ENCODE measurements at places on chromosomes 6 and 20. TPM values are rescaled to one million over a fixed set of nuclear protein-coding genes. Genes with fewer than 3 reads are reported as not detected.

DNA sequence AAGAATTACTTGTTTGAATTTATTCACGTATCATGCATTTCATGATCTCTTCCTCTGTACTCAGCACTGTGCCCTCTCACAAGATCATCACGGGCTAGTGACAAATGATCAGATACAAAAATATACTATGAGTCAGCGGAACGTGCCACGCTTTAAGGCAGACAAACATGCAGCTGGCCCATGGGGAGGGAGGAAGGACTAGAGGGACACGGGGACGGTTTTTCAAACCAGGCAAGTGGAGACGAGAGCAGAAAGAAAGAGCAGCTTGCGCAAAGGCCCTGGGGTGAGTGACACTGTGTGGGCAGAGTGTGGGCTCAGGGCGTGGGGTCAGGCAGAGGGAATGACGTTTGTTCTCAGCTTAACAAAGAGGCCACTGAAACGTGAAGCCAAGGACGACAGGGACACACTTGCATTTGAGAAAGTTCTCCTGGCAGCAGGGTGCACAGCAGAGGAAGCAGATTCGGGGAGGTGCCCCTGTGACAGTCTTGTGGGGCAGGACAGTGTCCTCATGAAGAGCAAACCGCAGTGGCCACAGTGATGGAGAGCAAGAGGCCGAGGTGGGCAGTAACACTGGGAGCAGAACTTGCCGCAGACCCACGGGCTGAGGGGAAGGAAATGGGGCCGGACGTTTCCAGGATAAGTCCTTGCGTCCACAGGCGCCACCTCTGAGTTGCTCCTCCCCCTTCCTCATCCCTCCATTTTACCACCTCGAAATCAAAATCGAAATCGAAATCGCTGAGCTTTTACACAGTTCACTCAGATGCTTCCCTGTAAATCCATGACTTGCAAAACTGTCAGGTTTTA lies 6.9 kb upstream of the RPS6KA2 start:
- no peak for DNase-seq

- peak; percentile 68 for DNase-seq
Observed at GRCh38 chr20:51500311-51500710, 42.2 kb downstream of the NFATC2 start.

MEP1A gene
- not detected for total RNA-seq

DNA sequence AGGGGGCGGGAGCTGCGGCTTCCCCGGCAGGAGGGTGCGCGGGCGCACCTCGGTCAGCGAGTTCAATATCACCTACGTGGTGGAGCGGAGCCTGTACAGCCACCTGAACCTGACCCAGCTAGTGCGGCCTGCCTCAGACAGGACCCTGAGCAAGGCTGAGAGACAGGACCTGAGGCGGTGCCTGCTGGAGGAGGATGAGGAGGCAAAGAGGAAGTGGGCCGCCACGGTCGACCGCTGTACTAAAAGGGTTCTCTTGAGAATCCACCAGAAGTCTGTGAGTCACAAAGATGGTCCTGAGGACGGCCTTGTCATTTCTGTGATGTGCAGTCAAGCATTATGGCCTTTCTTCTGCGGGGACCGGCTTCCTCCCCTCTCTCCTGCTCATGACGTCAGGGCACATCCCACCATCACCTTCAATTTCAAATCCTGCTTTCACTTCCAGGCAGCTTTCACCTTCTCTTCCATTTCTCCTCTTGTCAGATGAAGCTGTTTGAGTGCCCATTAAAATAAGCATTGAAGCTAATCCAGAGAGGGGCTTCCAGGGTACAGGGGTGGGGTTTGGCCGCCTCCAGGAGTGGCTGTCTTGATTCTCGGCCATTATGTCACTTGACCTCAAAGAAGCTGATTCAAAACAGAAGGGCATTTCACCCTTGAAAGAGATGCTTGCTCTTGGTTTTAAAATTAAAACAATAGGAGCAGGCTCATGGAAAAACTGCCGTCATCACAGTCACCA lies 177.6 kb downstream of the SASH1 start:
- no peak for DNase-seq

CFAP61 gene
- total RNA-seq, result not detected

DNA sequence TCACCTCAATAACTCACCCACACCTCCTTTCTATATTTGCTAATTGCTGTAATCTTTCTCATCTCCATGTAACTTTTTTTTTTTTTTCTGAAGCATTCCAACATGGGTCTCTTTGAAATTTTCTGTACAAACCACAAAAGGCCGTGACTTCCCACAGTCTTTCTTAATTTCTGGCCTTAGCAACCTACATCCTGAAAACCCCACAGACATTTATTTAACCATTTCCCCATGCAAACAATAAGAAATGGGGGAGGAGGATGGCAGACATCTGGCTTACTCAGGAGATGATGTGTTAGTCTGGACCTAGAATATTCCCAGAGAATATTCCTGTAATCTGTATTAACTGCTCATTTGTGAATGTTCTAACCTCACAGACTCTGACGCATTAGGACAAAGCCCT lies 57.6 kb downstream of the MEP1A start:
- no peak for DNase-seq

DNA sequence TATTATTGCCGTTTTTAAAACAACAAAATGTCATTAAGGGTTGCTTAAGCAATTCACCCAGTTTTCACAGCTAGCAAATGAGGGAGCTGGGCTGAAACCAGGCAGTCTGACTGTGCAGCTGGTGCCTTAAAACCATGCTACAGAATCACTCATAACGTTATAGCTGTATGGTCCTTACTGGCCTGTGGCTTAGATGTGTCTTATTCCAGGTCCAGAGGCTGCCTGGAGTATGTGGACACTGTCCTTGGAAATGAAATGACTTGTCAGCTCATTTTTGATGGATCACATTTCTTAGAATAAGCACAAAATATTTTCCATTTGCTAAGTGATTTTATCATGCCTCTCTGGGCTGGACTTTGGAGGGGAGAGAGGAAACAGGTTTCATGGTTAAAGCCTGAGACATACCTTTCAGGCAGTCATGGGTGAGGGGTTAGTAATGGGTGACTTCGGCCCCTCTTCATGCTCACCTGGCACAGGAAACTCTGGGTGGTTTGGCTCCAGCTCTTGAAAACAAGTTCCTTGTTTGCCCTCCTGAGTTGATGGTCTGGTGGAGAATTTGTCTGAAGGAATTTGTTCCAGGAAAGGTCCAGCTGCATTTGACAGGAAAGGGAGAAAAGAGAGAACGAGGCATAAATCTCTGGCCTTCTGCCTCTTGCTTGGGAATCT lies 823.2 kb downstream of the DHX35 start:
- DNase-seq, result no peak

ANKRD66 gene
- total RNA-seq, result not detected

- DNase-seq, result no peak
Observed at GRCh38 chr20:4905613-4906012, 95.7 kb downstream of the SLC23A2 start.

DNA sequence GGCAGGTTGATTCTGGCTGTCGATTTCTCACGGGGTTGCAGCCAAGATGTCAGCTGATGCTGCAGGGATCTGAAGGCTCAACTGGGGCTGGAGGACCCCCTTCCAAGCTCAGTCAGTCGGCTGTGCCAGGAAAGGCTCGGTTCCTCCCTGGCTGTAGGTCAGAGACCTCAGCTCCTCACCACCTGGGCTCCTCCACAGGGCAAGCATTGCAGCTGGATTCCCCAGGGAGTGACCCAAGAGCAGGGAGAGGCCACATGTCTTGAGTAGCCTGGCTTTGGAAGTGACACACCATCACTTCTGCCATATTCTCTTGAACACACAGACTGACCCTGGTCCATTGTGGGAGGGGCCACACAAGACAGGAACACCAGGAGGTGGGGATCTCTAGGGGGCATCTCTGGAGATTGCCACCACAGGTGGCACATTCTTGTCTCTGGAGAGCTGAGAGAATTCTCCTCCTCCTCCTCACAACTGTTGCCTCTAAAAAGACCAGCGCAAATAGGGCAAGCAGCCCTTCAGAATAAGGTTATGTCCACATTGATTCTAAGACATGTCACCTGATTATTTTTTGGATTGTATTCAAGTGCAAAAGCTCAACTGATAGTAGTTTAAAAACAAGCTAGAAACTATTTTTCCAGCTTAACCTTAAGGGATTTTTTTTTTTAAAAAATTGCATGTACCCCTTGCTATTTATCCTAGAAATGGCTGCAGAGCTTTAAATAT lies 270.5 kb downstream of the NRN1 start:
- no peak for DNase-seq

DNA sequence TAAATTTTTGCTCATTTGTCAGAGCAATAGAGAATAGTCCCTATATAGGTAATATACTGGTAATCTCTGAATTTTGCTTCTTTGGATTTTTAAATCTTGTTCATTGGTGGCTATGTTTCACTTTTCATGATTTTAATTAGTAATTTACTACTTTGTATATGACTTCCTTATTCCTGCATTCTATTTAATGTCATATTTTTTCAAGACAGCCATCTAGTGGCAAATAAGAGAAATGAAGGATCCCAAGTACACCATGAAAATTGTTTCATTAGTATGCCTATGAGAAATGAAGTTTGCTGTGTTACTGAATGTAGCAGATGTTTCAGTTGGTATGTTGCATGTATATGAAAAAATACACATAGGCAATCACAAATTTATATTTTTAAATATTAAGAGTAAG lies 82.4 kb downstream of the ZNF292 start:
- no peak for DNase-seq

RIMS1 gene
- total RNA-seq, result not detected

AIF1 gene
- 26.1 TPM for total RNA-seq

PLAGL1 gene
- 16.3 TPM for total RNA-seq

DNA sequence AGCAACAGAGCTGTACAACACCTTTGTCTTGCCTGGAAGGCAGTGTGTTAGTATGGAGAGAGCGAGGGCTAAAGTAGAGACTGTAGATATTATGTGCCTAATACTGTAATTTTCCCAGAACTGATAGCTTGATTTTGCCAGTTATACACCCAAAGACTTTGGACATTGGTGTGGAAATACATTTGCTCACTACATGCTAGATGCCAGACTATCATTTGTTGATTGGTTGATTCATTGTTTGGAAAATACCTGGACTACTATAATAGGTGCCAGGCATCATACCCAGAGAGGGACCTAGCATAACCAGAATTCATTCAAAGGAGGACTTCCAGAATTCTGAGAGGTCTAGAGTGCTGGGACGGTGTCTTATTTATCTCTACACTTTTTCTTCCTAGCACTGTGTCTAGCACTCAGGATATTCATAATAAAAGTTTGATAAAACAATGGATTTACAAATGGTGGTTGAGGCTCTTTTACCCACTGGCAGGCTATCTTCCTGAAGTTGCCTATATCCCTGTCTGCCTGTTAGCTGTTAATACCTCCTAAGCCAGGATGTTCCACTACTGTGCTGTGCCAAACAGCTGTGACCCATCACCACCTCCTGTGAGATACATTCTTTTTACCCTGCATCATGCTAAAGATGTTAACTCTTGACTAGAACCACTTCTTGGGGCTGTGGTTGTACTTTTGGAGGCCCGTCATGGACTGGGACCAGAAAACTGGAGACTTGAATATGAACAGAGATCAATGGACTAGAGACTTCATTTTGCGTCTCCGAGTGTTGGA lies 72.2 kb upstream of the FUCA2 start:
- DNase-seq, result no peak

STMND1 gene
- not detected for total RNA-seq

- no peak for DNase-seq
Observed at GRCh38 chr20:19588732-19589131, 169.3 kb upstream of the RIN2 start.

DNA sequence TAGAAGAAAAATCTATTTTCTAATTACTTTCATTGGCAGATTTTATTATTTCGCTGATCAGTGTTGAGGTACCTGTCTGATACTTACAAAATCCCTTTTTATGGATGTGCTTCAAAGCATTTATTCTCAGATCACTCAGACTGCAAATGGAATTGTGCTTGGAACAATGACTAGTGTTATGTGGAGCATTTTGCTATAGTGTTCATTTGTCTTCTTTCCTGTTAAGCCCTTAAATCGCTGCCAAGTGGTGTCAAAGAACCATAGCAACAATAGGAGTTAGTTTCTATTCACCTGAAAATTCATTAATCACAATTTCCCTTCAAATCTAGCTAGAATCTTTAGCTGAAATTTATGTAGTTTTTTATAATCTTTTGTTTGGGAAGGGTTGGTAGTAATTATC lies 29.8 kb downstream of the SMPDL3A start:
- no peak for DNase-seq

DNA sequence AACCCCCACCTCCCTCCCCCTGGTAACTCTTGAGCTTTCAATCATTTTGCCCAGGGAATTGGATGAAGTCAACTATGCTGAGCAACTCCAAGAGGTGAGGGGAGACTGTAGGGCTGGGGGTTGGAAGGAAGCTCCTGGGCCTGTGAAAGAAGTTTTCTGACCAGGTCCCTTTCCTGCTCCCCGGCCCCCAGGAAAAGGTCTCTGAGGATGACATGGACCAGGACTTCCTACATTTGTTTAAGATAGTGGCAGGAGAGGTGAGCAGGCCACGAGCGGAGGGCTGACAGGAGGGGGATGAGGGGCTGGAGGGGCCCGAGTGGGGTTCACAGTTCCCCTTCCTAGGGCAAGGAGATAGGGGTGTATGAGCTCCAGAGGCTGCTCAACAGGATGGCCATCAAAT lies 21.8 kb downstream of the CAPN11 start:
- DNase-seq, result no peak

- DNase-seq, result no peak
Observed at GRCh38 chr6:44504301-44504791, 116.8 kb downstream of the CDC5L start.

- DNase-seq, result no peak
Observed at GRCh38 chr6:158158123-158158522, 9.9 kb downstream of the SERAC1 start.

TRIM10 gene
- total RNA-seq, result 0.36 TPM

DNA sequence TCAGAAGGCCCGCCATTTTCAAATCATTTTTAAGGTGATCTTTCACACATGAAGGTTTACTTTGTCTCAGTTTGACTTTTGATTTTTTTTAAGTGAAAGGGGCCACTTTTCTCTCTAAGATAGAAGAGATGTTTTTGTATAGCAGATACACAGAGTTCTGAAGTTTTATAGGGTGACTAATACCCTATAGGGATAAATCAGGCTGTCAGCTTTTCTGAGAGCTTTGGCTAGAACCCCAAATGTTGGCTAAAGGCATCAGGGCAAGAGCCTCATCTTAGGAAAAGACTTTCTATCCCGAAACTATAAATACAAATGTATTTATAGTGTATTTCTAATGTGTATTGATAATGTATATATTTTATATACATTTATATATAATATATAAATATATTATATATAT lies 181.4 kb downstream of the TBX18 start:
- DNase-seq, result no peak

- DNase-seq, result no peak
Observed at GRCh38 chr6:37122861-37123260, 47.1 kb upstream of the PIM1 start.

- DNase-seq, result no peak
Observed at GRCh38 chr6:65186826-65187225, 520.2 kb downstream of the EYS start.

GSTA3 gene
- total RNA-seq, result not detected

GRCh38 chr6:7912024-7912423 lies 1.4 kb upstream of the TXNDC5 start:
- DNase-seq, result no peak

DNA sequence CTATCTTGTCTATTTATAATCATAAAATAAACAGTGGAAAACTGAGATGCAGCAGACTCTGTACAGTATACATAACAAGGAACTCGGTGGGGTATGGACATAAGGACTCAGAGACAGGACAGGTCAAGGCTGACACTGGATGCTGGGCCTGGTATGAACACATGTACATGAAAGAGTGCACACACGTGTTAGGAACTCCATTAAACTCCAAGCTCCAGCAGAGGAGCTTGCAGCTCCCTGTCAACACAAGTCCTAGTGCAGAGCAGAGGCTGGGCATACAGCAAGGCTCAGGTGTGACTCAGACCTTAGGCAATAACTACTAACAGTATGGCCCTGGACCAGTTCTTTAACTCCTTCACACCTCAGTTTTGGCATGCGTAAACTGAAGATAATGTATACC lies 17.1 kb downstream of the NAPB start:
- DNase-seq, result no peak
